Epithelial cell of esophagus (primary cell): ENCODE measurements at places on chromosomes 16 and 17.

DNA sequence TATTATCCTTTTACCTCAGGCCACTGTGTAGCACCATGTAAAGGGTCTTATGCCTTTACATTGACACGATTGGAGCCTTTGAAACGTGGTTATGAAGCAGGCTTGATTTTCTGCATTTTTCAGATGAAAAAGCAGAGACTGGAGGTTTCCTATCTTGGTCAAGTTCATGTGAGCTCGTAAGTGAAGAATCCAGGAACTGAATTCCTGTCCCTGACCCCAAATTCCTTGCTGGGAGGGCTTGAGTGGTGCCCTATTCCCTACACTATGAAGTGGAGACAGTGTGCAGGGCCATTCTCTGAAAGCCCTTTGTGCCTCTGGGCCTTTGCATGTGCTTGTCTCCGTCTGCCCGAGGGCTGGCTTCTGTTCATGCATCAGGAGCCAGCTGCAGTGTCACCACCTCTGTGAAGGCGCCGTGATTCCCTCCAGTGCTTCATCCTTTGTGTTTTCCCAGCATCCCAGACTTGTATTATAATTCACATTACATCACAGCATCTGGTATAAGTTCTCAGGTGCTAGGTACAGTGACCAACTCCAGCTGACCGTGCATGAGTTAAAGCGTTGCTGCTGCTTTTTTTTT lies 181.1 kb downstream of the SNX29 start:
- DNase-seq: no peak

DNA sequence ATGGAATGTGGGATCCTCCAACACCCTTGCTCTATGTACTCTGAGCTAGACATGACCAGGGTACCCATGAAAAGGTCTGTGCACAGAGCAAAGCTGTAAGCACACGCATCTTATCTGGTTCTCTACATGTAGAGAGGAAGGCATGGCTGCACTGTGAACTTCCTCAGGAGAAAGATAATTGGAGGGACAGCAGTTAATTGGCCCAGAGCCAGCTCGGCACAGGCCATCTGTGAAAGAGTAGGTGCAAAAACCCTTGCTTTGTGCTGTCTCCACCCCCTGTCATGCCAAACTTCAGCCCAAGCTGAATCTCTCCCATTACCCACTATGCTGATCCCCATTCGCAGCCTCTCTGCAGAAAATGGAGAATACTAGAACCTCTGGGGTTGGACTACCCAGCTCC lies 241.0 kb downstream of the GRIN2A start:
- no peak for DNase-seq

- DNase-seq: peak; percentile 65
Observed at GRCh38 chr17:4332296-4332970, 34.0 kb downstream of the UBE2G1 start.

GRCh38 chr16:73473713-73474112 lies 425.8 kb upstream of the ZFHX3 start:
- no peak for DNase-seq

- DNase-seq: no peak
Observed at GRCh38 chr17:48981927-48982539, 13.6 kb upstream of the GIP start.

GRCh38 chr17:70041061-70041460 lies 34.0 kb upstream of the KCNJ16 start:
- peak; percentile 78 for DNase-seq

GRCh38 chr16:88569614-88569984 lies 604 bp upstream of the ZC3H18 start:
- peak; percentile 13 for DNase-seq

GRCh38 chr17:62611292-62611691 lies 16.2 kb upstream of the MRC2 start:
- DNase-seq: no peak

GRCh38 chr17:50177476-50177875 lies 11.7 kb downstream of the SGCA start:
- peak; percentile 80 for DNase-seq
